ACHN (cell line): ENCODE measurements at places on chromosomes 2 and 18.

DNA sequence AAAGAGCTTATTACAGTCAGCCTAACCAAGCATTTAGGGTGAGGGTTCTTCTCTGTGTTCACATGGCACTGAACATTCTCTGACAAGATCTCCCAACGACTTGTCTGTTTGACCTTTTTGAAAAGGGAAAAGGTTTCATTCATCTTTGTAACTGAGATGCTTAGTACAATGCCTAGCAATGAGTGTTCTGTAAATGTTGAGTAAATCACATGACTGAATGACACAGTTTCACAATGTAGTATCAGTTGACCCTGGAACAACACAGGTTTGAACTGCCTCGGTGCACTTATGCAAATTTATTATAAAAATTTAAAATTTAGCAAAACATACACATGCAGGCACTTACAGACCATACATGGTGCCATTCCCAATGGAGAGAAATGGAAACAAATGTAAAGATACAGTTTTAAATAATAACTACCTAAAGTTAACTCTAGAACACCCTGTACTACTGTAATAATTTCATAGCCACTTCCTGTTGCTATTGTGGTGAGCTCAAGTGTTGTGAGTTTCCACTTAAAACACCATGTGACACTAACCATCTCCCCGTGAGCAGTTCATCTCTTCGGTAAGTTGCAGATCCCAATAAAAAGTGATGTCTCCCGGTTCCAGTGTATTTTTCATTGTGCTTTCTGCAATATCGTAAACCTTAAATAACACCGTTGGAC is 34.1 kb upstream of the VWC2L start:
- no peak for DNase-seq

- DNase-seq = no peak
Measured at GRCh38 chr18:74921057-74921820, 287.7 kb downstream of the PTGR3 start.

- no peak for DNase-seq
Measured at GRCh38 chr2:43025709-43026295, 200.6 kb downstream of the ZFP36L2 start.

GRCh38 chr2:75465317-75465984 is 95.3 kb downstream of the EVA1A start:
- DNase-seq = peak; percentile 57

GRCh38 chr2:15938803-15939555 is 1.4 kb upstream of the MYCN start:
- no peak for DNase-seq

GRCh38 chr2:111238296-111238695 is 117.6 kb downstream of the BCL2L11 start:
- DNase-seq = no peak

GRCh38 chr2:234451242-234451641 is 45.6 kb downstream of the ARL4C start:
- DNase-seq = no peak

- DNase-seq = no peak
Measured at GRCh38 chr2:239285071-239285931, 115.5 kb downstream of the HDAC4 start.
